D341Med (cell line): ENCODE measurements at places on chromosomes 3 and 15.

DNA sequence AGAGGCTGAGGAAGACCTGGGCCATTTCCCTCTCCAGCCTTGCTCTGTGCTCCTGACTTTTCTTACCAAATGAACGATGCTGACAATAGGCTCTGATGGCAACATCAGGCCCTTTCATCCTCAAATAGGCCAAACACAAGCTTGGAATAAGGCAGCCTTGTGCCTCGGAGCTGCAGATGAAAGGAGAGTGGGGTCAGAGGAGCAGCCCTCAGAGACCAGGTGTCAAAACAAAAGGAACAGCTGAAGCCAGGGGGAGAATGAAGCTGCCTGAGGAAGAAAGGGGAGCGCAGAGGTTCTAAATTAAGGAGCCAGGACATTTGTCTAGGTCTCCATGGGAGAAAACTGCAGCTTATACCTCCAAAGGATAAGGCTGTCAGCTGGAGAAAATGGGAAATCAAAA, 5.1 kb downstream of the BFSP2 start:
- DNase-seq, result no peak

DNA sequence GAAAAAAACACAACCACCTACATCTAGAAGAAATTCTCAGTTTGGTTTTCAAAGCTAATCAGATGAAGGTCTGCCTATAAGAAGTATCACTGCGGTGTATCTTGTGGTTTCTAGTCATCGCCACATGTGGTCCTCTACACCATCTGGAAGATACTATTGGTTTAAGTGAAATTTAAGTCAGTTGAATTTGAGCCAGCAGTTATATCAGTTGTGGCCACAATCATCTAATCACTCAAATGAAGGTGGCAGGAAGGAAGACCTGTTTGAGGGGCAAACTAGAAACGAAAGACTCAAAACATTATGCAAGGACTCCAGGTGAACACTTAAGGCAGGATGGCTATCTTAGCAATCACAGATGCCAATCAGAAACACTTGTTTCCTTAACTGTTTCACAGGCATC, 48.7 kb downstream of the ETV5 start:
- no peak for DNase-seq

DNA sequence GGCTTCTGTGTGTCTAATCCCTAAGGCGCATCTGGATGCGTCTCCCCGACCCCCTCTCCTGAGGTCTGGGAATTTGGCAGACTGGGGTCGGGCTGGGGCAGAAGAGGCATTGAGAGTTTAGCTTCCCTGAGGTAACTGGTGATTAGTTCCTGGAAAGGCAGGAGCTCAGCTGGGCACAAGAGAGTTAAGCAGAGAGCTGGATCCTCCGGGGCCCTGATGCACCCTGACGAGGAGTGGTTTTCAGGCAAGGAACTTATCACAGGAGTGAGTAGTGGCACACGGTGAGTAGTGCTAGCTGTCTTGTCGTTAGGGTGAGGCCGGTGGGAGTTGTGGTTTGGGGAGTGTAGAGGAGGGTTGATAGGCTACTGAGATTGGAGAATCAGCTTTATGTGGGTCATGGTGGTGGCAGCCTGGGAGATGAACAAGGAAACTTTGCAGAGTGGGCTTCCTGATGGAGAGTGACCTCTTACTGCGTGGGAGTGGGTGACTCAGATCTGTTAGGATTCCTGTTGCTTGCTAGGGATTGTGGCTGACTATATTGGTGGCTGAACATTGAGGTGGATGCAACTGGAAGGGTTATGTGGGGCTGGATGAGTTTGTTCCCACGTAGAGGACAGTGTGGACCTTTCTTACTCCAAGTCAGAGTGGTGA, 897 bp downstream of the RAD54L2 start:
- peak; percentile 60 for DNase-seq

- no peak for DNase-seq
These were observed 75.4 kb upstream of the PLAAT1 start for GRCh38 chr3:193165431-193166120.

DNA sequence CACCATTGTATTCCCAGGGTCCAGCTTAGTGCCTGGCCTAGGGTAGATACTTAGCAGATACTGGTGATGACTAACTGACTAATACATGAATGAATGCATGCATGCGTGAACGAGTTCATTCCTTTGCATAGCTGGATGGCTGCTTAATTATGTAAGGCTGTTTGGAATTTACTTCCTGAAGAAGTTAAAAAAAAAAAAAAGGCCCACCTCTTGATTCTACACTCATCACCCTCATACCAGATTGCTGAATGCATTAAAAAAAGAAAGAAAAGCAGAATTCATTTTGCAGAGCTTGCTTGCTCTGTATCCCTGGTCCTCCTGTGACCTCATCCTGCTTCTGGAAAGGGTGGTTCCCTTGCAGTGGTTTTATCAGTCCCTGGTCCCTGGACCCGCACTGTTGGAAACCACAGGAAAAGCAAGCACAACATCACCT, 277.6 kb upstream of the CFAP20DC start:
- no peak for DNase-seq

DNA sequence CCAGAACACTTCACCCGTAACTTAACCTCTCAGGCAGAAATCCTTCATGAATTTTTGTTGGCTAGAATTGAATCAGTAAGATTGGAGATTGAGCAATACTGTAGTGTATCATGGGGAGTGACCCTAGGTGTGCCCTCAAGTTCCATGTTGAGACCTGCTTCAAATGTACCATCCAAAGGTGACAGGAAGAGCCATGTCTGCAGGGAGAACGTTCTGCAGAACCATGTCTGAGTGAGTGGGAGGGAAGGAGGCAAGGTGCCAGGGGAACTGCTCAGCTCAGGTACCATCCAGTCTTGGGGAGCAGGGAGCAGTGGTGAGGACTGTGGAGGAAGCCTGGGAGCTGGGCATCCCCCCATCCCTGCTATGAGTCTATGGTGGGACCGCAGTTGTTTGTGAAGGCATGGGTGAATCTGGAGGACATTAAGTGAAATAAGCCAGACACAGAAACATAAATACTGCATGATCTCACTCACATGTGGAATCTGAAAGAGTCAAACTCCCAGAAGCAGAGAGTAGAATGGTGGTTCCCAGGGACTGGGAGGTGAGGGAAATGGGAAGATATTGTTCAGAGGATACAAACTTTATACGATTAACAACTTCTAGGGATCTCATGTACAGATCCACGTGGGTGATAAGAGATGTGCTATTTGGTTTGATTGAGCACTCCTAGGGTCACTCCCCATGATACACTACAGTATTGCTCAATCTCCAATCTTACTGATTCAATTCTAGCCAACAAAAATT, 23.3 kb downstream of the CFAP161 start:
- DNase-seq, result no peak

DNA sequence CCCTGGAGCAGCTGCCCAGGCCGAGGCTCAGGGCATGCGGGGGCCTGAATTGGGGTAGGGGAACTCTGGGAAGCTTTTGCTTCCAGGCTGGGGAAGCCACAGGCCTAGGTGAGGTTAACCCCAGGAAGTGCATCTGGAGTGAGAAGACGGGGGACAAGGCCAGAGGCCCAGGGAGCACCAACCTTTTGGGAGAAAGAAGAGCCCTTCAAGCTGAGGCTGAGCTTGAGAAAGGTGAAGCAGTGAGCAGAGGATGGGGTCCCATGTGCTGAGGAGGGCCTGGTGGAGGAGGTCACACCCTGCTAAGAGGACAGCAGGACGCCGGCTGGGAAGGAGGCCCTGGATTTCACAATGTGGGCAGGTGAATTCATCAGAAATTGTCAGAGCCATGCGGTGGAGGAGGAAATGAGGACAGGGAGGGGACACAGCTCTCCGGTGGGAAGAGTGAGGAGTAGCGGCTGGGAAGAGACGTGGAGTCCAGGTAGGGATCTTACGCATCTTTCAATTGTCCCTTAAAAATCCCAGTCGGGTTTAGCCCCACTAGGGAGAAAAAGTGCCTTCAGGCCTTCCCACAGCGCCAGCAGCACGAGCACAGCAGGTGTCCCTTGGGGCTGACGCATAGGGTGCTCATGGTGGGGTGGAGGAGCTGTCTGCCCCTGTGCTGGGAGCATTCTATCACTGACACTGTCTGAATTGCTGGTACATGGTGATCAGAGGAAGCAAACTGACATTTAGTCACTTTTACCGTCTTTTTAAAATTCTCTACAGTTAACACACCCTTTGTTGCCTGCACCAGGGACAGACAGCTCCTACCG, 50.9 kb downstream of the HCN4 start:
- DNase-seq, result no peak

DNA sequence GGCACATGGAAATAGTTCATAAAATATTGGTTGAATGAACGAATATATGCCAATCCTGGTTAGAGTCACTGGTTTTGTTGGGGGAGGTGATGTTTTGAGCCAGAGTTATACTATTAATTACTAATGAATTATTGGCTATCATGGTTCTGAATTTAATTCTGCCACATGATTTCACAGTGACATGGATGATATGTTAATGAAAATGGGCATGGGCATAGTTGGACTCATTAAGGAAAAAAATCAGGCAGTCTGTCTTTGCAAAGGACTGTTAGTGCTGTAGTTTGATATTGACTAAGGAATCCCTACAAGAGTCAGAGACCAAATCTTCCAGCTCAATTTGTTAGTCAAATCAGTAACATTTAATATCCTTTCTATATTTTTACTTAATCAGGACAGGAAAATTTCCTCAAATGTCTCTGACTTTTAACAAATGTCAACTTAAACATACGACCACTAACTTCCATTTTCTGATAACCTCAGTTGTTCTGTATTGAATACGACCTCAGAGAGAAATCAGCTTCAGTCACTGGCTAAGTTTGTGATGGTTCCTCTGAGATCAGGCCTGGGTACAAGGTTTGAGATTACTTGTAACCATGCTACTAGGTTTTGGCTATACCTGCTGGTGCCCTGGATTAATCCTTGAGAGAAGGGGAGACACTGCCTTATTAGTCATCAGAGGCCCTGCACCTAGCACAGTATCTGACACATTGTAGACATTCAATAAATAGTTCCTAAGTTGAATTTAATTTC, 13.3 kb downstream of the NFKBIZ start:
- DNase-seq, result no peak

DNA sequence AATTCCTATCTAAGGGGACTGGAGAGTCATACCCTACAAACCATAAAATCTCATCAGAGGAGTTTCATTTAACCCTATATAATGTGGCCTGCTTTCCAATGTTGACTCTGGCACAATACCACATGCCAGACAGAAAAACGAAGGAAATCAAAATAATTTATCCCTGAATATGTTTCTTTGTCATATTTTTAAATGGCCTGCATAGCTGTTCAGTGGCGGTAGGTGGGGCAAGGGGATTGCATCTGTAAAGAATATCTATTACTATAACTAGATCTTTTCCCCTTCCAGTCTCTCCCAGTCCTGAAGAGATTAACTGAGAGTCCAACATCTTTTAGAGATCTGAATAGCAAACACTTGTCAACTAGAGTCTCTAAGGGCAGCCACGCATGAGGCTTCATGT, 278.1 kb upstream of the CTNNB1 start:
- DNase-seq, result no peak

DNA sequence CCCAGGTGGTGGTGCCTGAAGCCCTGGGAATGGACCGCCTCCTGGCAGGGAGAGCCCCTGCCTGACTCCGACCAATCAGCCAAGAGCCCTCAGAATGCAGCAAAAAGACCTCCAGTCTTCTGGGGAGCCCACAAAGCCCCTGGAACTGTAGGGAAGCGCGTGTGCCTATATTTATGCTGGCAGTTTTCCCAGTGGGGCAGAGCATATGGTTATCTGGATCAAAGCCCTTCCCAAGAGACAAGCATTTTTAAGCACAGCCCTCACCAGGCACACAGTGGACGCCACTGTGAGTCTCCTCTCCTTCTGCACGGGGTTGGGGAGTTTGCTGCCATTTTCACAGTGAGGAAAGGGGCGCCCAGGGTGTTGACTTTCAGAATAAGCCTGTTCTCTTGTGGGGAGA, 80.9 kb upstream of the RPL32 start:
- peak; percentile 79 for DNase-seq

- DNase-seq, result no peak
These were observed 13.7 kb downstream of the IQCH start for GRCh38 chr15:67267951-67268941.

GRCh38 chr3:172167892-172168648, 128.7 kb downstream of the FNDC3B start:
- no peak for DNase-seq

- no peak for DNase-seq
These were observed 14.9 kb upstream of the ZXDC start for GRCh38 chr3:126490619-126491018.

DNA sequence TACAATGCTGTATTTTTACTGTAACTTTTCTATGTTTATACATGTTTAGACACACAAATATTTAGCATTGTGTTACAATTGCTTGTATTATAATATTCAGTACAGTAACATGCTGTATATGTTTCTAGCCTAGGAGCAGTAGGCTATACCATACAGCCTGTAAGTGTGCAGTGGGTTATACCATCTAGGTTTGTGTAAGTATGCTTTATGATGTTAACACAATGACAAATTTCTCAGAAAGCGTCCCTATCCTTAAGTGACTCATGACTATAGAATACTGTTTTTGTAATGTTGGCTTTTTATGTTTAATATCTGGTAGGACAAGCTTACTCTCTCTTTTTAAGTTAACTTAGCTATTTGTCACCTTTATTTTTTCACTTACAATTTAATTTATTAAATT, 127.5 kb upstream of the THRB start:
- DNase-seq, result no peak

DNA sequence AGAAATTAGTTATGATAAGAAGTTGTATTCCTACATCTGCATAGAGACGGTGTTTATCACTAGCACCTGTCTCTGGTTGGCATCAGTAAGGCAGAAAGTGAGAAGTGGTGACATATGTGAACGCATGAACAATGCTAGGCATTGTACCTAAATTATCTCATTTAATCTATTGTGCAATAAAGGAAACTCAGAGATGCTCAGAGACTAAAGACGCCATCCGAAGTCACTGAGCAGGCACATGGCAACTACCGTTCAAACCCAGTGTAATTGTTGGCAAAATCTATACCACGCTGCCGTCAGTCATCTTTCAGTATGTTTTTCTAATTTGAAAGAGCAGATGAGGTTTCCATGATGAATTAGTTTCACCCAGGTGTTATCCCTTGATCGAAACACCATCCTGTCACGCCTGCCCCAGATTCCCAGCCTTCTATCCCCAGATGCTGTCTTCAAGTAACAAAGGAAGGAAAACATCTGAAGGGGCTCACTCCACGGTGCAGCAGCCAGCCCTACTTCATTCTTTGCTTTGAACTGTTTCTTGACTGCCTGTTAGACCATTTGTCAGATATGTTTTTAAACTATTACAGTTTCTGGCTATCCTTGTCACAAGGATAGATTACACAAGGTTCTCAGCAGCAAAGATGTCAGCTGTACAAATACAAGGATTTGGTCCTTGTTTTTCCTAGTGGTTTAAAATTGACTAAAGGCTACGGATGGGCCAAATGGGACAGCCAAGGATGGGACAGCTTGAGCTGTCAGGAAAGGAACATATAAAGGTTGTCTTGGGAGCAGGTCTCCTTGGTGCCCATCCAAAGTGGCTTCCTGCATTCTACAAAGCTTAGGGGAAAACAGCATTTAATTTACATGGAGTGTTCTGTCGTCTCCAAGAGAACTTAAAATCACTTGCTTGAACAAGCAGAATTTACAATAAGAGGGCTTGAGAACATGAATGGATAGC, 99.1 kb downstream of the TMEM108 start:
- no peak for DNase-seq

GRCh38 chr3:124883766-124884473, 3.2 kb downstream of the ITGB5 start:
- no peak for DNase-seq
